Activated CD8-positive, alpha-beta memory T cell treated with anti-CD3 and anti-CD28 coated beads for 1 hour (primary cell): ENCODE measurements at places on chromosomes 5 and 9.

GRCh38 chr5:5340206-5340729 lies 82.2 kb upstream of the ICE1 start:
- DNase-seq, result no peak

GRCh38 chr9:706073-706472 lies 135.4 kb upstream of the DMRT1 start:
- DNase-seq, result no peak

GRCh38 chr9:108417726-108418125 lies 438.1 kb downstream of the ACTL7B start:
- DNase-seq, result no peak

- DNase-seq, result no peak
Measured at GRCh38 chr5:39640552-39640951, 215.8 kb upstream of the DAB2 start.

- DNase-seq, result no peak
Measured at GRCh38 chr5:174844971-174845370, 120.6 kb downstream of the MSX2 start.
